ENCODE measurements at places on chromosomes 5 and 9.

GRCh38 chr5:2751592-2752021, at the start of gene IRX2:
Gene IRX2, minus strand, starts transcription at chr5:2751677. Its CDS starts 264 bp downstream, at chr5:2751413.
- DNase-seq, result no peak

DNA sequence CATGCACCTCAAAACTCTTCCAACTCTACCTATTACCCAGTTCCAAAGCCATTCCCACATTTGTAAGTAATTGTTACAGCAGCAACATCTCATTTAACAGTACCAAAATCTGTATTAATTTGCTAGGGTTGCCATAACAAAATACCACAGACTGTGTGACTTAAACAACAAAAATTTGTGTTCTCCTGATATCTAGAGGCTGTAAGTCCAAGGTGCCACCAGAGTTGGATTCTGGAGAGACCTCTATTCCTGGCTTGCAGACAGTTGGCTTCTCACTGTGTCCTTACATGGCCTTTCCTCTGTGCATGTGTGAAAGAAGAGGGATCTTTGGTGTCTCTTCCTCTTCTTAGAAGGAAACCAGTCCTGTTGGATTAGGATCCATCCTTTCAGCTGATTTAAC, 203.8 kb upstream of the PIK3R1 start:
- no peak for DNase-seq

DNA sequence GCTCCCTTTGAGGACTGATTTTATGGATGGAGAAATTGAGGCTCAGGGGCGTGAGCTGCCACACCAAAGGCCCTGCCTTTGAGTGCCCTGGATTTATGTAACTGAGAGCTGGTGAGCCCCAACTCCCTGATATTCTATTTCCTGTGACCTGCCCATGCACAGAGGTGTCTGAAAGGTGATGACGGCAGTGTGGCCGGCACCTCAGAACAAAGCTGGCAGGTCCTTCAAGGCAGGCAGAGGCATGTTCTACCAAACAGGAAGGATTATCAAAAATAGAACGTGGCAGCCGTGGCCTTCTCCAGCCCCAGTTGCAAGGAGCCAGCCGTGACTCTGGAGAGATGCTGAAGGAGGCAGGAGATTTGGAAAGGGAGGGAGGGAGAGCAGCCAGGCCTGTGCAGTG, 36.2 kb downstream of the INSYN2B start:
- DNase-seq, result no peak

- DNase-seq, result no peak
Measured at GRCh38 chr5:58286741-58287140, 173.1 kb downstream of the PLK2 start.

DNA sequence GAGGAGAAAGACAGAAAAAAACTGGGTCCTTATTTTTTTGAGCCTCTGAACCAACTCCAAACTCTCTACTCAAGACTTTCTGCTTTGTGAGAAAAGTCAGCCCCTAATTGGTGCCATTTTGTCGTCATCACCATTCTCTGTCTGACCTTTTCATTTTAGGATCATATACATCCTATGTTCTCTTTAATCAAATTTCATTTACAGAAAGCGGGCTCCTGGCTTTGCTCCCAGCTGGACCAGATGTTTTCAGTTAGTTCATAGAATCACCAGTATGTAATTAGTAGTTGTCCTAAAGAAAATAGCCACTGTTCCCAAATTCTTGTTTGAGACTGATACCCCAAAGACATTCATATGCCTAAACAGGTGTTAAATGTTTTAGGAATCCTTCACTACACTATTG, 28.6 kb upstream of the SLCO4C1 start:
- DNase-seq, result no peak

GRCh38 chr5:93235761-93236160, 345.3 kb downstream of the NR2F1-AS1 start:
- DNase-seq, result no peak

DNA sequence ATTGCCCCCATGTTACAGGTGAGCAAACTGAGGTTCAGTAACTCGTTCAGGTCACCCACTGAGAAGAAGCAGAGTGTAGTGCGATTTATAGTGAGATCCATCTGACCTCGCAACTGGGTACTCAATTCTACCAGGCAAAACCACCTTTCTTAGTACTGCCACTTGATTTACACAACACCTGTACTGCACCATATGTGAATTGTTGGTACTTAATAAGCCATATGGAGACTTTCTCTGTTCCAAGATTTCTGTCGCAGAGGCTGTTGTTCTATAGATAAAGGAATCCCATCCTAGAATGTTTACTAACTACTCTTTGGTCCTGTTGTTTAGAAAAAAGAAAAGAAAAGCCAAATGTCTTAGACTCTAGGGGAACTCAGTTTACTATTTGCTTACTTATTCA, 287.5 kb downstream of the KCTD16 start:
- DNase-seq, result no peak

GRCh38 chr5:43231977-43232376, 40.0 kb downstream of the NIM1K start:
- DNase-seq, result no peak

DNA sequence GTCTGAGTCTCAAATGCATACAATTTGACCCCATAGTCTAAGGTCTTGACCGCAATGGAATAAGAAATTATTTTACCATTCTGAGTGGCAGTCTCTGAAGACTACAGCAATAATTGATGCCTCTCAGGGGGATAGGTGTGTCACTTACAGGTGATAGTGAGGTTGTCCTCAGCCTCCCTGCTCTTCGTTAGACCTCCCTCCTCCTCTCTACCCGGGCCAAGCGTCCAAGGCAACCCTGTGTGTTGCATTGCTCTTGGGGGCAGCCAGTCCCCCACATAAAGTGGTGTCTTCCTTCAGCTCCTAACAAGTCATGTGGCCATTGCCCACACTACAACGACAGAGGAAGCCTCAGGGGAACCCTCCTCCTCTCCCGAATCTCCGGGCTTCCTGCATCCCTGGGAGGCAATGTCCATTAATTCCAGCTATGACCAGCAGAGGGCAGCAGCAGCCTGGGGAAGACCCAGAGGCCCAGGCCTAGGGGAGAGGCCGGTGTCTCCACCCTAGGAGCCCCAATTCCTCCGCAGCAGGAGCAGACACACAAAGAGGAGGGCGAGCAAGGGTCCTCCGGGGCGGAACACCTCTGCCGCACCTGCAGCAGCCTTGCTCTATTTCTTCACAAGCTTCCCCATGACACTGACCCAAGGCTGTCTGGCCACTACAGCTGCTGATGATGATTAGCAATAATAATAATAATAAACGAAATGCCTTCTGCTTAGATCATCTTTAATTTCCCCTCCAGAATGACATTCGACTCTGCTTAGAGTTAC, 134.8 kb downstream of the KCNIP1 start:
- DNase-seq, result peak; percentile 52

Data from activated T-cell treated with anti-CD3 and anti-CD28 coated beads for 4 hours (primary cell).